ENCODE measurements at places on chromosomes 16 and 17. TPM values are rescaled to one million over a fixed set of nuclear protein-coding genes. Genes with fewer than 3 reads are reported as not detected.

The SCGB1C2 gene
- polyA plus RNA-seq: 1.6 TPM

GRCh38 chr16:4966736-4967453 lies 8.8 kb downstream of the SEC14L5 start:
- DNase-seq: no peak

The CD79B gene
- polyA plus RNA-seq: 3.2 TPM

The NLGN2 gene
- 24.7 TPM for polyA plus RNA-seq

GRCh38 chr17:40027614-40028012 lies 12.4 kb downstream of the CSF3 start:
- DNase-seq: no peak

- DNase-seq: no peak
These were observed 16.0 kb downstream of the MMD start for GRCh38 chr17:55405600-55405999.

DNA sequence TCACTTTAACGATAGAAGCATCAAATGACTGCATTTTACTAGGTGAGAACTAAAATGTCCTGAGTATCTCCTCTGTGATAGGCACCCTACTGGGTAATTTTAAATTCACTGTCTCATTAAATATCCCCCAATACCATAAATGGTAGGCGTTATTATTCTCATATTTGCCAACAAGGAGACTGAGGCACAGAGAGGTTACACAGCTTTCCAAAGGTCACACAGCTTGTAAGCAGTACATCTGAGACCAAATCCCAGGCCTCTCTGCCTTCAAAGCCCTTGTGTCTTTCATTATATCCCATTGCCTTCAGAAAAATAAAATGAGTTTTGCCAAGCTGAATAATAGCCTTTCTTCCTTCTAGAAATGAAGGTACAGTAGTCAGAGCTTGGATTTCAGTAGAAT lies 502.6 kb downstream of the HAPSTR1 start:
- no peak for DNase-seq

The RHBDL1 gene
- 1.5 TPM for polyA plus RNA-seq

- DNase-seq: no peak
These were observed 25.8 kb downstream of the CRISPLD2 start for GRCh38 chr16:84845496-84846002.

- DNase-seq: no peak
These were observed 3.7 kb upstream of the LYZL6 start for GRCh38 chr17:35947156-35947585.

The NR1D1 gene
- 3.5 TPM for polyA plus RNA-seq

The BOLA2 gene
- 16.1 TPM for polyA plus RNA-seq

The OR3A3 gene
- polyA plus RNA-seq: 0.06 TPM

GRCh38 chr17:12547831-12548230 lies 117.9 kb upstream of the MYOCD start:
- no peak for DNase-seq

DNA sequence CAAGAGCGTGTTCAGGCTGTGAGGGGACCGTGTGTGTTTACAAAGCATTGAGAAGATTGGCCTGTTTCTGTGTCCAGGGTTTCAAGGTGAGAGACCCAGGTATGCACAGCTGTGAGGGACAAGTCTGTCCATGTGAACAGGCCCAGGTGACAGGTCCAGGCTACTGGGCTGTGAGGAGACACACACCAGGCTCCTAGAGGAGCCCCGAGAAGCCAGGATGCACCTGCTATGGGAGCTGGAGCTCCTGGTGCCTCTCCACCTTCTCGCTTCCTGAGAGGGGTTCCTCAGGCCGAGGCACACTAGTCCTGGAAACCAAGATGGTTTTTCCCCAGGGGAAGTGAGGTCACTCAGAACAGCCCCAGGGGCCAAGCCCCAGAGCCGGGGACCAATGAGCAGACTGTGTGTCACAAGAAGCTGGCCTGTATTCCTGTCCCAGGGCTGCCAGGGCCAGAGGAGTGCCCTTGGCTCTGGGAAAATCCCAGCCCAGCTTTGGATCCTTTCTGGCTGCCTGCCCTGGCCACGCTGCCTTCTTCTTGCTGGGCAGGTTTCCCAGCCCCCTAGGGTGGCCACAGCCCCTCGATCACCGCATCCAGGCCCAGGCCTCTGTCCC lies 153.4 kb upstream of the PLCG2 start:
- DNase-seq: no peak

GRCh38 chr16:4599037-4599436 lies 15.7 kb downstream of the UBALD1 start:
- DNase-seq: no peak

GRCh38 chr17:78278139-78278741 lies 46.8 kb downstream of the TMEM235 start:
- no peak for DNase-seq

DNA sequence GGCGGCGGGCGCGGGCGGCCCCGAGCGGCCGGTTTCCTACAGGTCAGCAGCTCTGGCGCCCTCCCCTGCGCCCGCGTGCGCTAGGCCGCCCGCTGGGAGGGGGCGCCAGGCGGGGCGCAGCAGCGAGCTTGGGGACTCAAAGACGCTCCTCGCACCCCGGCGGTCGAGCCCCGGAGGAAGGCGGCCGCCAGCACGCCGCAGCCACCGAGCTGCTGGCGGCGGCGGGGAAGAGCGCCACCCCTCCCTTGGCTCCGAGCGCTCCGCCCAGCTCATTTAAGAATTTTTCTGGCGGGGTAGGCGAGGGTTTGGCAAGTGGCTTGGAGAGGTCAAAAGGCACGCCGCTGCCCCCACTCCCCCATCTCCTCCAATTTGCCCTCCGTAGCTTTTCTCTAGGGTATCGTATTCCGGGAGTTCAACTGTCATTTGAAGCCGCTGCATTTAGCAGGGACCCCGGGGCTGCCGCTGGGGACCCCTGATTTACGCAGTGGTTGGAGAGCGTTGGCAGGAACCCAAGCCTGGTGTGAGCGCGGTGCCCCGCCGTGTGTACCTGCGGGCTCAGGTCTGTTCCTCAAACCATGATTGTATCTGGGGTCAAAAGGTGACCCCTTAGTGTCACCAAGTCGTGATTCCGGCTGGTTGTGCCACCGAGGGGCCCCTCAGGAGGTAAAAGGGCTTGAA lies 59.5 kb upstream of the GSE1 start:
- no peak for DNase-seq

The KRT23 gene
- 2.1 TPM for polyA plus RNA-seq

The LUC7L3 gene
- polyA plus RNA-seq: 644 TPM

The SNX20 gene
- polyA plus RNA-seq: 0.53 TPM

DNA sequence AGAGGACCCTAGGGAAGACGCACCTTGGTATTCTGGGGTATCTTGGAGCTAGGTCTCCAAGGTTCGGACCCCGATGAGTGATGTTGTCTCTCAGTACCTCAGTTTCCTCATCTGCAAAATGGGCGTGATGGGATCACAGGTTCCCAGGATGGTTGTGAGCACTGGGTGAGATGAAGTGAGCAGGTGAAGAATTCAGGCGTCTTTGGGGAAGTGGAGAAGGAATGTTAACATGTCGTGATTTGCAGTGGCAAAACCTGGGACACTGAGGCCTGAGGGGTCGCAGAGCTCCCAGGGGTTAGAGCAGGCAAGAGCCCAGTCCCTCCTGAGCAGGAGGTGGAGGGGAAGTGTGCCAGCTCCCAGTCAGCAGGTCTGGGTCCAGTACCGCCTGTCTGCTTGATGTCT lies 215.1 kb upstream of the GSE1 start:
- no peak for DNase-seq

- no peak for DNase-seq
These were observed 23.7 kb downstream of the ALOX15 start for GRCh38 chr17:4617590-4618351.

The CD300LB gene
- polyA plus RNA-seq: 0.14 TPM

The IGF2BP1 gene
- polyA plus RNA-seq: 22.2 TPM

The SLC35G6 gene
- not detected for polyA plus RNA-seq

DNA sequence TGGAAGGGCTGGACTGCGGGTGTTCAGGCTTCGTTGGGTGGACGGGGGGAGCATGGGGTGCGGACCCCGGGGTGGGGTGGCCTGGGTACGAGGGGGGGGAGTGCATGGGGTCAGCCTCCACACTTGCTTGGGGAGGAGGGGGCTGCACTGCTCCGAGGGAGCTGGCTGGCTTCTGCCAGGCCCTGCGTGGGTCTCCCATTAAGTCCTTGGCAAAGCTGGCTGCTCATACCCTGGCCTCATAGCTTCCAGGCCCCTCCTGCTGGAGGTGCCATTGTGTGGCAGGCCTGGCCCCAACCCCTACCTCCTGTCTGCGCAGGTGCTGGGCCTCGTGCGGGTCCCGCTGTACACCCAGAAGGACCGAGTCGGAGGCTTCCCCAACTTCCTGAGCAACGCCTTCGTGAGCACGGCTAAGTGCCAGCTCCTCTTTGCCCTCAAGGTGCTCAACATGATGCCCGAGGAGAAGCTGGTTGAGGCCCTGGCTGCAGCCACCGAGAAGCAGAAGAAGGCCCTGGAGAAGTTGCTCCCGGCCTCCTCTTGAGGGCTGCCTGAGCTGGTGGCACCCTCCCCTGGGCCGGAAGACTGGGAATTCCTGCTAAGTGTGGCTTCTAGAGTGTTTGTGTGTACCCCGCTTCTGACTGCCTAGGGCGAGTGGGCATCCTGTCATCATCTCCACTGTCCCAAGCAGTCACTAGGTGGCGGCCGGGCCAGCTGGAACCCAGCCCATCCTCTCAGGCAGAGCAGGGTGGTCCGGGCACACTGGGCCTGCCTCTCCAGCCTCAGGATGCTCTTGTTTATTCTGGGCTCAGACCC lies 1.5 kb downstream of the NUDT16L1 start:
- no peak for DNase-seq

- no peak for DNase-seq
These were observed 1.0 kb upstream of the MYO18A start for GRCh38 chr17:29181226-29181625.

The CLEC18C gene
- 52.7 TPM for polyA plus RNA-seq

DNA sequence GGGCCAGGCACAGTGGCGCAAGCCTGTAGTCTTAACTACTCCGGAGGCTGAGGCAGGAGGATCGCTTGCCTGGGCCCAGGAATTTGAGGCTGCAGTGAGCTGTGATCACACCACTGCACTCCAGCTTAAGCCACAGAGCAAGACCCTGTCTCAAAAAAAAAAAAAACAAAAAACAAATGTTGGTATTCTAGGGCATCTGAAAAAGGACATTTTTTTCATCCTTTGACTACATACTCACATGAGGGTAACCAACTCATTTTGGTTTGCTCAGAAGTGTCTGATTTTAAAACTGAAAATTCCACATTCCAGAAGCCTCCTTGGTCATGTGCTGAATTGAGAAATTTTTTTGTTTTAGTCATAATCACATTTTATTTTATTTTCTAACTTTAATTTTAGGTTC lies 12.7 kb upstream of the C16orf82 start:
- no peak for DNase-seq

DNA sequence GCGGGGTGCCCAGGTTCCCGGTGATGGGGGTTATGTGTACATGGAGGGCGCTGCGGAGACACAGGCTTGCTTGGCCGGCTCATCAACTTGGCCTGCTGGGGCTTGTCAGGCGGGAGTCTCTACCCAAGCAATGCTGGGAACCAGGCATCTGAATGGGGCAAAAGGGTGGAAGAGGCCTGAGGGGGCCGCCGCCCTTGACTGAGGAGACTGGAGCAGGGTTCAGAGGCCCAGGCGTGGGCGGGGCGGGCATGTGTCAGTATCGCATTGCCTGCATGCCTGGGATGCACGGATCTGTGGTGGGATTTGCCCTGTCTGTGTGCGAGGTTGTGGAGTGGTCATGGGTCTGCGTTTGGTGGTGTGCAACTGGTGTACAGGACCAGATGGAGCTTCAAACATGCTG lies 21.1 kb downstream of the ARHGAP23 start:
- DNase-seq: no peak

The CA10 gene
- polyA plus RNA-seq: 12.1 TPM

DNA sequence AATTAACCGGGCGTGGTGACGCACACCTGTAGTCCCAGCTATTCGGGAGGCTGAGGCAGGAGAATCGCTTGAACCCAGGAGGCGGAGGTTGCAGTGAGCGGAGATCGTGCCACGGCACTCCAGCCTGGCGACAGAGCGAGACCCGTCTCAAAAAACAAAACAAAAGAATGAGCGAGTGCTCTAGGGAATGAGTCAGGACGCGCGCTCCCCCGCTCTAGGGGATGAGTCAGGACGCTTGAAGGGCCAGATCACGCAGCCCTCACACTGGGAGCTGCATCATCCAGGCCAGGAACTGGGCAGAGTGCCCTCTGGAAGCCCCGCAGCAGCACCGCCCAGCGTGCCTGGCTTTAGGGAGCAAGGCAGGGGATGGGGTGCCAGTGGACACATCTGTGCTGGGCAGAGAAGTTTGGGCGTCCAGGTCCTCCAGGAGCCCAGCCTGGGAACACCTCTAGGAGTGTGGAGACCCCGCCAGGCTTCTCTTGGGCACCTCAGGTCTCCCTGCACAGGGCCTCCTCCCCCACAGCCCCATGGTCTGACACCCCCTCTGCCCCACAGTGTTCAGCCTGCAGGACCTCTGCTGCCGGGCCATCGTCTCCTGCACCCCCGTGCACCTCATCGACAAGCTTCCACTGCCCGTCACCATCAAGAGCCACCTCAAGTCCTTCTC lies 3.9 kb upstream of the WFIKKN1 start:
- DNase-seq: no peak

The ANKS4B gene
- polyA plus RNA-seq: 4.5 TPM

GRCh38 chr17:30210366-30210765 lies 25.1 kb downstream of the SLC6A4 start:
- DNase-seq: no peak

The TEX14 gene
- 0.49 TPM for polyA plus RNA-seq

- DNase-seq: no peak
These were observed 14.2 kb upstream of the SLC52A1 start for GRCh38 chr17:5049314-5049841.

The C17orf50 gene
- 0.08 TPM for polyA plus RNA-seq

GRCh38 chr17:78144147-78144719 lies 2.0 kb upstream of the C17orf99 start:
- no peak for DNase-seq

DNA sequence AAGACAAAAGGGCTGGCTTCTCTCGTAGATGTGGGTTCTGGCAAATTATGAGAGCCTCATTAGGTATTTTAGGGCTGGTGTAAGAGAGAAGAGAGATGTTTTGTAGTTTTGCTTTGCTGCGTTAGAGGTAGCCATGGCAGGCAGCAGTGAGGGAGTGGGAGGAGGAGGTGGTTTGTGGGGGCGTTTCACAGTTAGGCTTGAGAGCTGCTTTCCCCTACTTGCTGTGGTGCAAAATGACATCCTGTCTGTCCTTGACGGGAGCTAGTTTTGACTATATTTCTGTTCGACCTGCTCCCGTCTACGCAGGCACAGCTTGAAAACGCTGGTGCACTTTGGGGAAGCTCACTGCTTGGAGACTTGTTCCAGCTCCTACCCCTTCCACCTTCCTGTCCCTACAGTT lies 75.5 kb downstream of the SLC5A11 start:
- no peak for DNase-seq

The PRSS33 gene
- 0.17 TPM for polyA plus RNA-seq

All from right renal pelvis (tissue), 4 donors.